Cardiac septum (tissue), 1 donor: ENCODE measurements at places on chromosomes 11 and 22. TPM values are rescaled to one million over a fixed set of nuclear protein-coding genes. Genes with fewer than 3 reads are reported as not detected.

The PRODH gene
- 3.0 TPM for total RNA-seq

- DNase-seq, result no peak
Measured at GRCh38 chr22:29481265-29482000, 1.4 kb downstream of the NEFH start.

The TTLL1 gene
- 9.5 TPM for total RNA-seq

GRCh38 chr22:18110194-18110953, at the start of gene TUBA8:
Gene TUBA8, plus strand, starts transcription at chr22:18110809. Its CDS starts 57 bp downstream, at chr22:18110866.
- peak; percentile 85 for DNase-seq
